ENCODE measurements at places on chromosomes 7 and 10. TPM values are rescaled to one million over a fixed set of nuclear protein-coding genes. Genes with fewer than 3 reads are reported as not detected.

Gene STAMBPL1
- 21.5 TPM for total RNA-seq

DNA sequence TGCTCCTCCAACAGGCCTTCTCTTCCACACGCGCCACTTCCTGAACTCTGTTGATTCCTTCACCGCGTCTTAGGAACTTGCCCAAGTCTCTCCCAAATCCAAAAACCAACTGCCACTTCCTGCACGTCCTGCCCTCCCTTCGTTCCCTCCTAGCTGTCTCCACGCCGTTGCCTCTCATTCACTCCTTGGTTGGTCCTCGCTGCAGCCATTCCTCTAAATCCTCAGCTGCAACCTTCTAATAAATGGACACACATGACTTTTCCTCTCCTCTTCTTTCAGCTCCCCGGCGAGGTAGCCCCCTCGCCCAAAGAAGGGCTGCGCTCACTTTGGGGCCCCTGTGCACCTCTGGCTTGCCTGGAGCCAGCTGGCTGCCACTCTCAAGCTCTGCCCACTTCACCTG is 110.2 kb downstream of the XRCC2 start:
- H3K27ac ChIP-seq: no peak overlapping the region
- no peaks in the 10 kb centered on the region for H3K36me3 ChIP-seq
- peak; percentile 35 for DNase-seq
- H3K4me3 ChIP-seq: no peak overlapping the region
- H3K4me1 ChIP-seq: no peaks in the 10 kb centered on the region

Gene STRA8
- not detected for total RNA-seq

- H3K4me3 ChIP-seq: no peak overlapping the region
- no peaks in the 10 kb centered on the region for H3K36me3 ChIP-seq
- no peak for DNase-seq
These were observed 262.8 kb upstream of the PCDH15 start for GRCh38 chr10:55063811-55064210.

Gene ZNF488
- total RNA-seq: 0.66 TPM

Gene TET1
- 0.55 TPM for total RNA-seq

DNA sequence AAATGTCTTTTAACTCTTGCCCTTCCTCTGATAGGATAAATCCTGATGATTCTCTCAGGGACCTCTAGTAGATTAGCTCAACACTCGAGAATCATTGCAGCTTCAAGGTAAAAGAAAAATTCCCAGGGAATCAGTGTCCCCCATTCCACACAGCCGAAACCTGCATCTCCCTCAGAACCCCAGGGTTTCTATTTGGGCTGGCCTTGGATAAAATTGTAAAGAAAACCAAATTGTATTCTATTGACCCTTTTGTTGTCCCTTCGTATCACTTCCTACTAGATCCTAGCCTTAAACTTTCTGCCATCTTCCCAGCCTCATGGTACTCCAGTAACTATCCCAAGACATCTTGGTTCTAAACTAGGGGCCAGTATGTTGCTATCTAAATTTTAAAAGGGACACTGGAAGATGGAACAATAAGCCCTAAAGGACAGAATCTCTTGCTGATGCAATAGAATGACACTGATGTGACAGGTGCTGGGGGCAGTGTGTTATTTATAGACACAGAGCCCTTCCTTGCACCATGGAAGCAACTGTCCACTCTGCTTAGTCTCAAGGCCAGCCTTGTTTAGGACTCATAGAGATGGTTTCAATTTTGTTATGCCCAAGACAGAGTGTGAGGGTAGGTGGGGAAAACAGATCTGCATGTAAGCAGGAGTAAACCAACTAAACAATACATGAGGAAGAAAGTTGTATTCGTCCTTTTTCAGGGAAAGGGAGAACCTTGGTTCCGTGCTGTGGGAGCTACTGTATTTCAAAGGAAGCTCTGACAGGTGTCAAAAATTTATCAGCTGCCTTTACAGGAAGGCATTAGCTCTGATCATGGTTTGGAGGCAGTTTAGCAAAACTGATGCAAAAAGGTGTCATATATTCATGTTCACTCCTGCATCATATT is 7.6 kb downstream of the ASB15 start:
- no peak overlapping the region for H3K27ac ChIP-seq
- no peaks in the 10 kb centered on the region for H3K27me3 ChIP-seq
- H3K36me3 ChIP-seq: no peaks in the 10 kb centered on the region
- no peak for DNase-seq
- H3K4me1 ChIP-seq: no peaks in the 10 kb centered on the region

GRCh38 chr10:123808906-123809305 is 82.7 kb downstream of the CPXM2 start:
- no peak overlapping the region for H3K4me3 ChIP-seq
- DNase-seq: no peak
- no peaks in the 10 kb centered on the region for H3K4me1 ChIP-seq
- H3K27ac ChIP-seq: no peak overlapping the region

Measured in upper lobe of left lung (tissue), 6 donors.